RWPE2 (cell line): ENCODE measurements at places on chromosomes 13 and 19.

DNA sequence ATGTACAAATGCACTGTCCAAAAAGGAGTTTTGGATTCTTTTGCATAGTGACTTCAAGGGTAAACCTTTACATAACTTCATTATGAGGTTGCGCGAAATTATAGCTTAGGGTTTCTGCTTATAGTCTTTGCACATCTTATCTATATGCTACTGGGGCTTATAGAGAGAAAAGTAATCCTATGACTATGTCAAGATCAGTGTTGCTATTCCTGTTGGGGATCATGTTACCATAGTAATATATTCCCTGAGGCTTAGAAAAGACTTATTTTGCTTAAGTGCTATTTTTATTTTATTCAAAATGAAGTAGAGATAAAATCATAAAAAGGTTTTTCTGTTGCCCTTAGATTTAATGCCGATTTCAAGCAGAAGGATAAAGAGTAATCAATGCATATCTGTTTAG is 14.7 kb upstream of the POSTN start:
- DNase-seq = no peak

GRCh38 chr19:49594993-49595818 is 4.2 kb downstream of the PRR12 start:
- DNase-seq = no peak

DNA sequence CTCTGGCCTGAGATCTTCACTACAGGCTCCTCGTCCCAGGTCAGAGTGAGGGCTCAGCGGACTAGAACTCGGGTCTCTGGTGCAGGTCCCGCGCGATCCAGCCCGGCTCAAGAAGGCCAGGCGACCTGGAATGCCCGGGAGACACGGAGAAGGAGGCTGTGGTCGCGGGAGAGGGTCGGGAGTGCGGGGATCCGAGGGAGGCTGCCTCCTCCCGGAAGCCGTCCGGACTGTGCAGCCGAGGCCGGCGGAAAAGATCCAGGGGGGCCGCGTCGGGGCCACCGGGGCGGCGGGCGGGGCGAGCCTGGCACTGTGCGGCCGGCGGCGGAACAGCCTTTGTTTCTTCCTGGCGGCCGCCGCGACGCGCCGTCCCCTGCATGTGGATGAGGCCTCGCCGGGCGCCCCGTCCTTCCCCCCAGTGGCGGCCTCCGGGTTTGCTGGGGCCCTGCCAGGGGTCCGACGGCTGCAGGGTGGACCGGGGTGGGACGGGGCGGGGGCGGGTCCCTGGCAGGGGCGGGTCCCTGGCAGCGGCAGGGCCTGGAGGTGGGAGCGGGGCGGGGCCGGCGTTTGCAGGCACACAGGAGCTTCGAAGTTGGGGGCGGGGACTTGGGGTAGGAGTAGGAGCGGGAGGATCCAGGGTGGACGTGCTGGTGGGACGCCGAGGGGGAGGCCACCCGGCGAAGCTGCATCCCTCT is 1.0 kb upstream of the SLC7A10 start:
- DNase-seq = no peak

GRCh38 chr19:8486661-8487136 is 15.7 kb downstream of the PRAM1 start:
- DNase-seq = no peak

DNA sequence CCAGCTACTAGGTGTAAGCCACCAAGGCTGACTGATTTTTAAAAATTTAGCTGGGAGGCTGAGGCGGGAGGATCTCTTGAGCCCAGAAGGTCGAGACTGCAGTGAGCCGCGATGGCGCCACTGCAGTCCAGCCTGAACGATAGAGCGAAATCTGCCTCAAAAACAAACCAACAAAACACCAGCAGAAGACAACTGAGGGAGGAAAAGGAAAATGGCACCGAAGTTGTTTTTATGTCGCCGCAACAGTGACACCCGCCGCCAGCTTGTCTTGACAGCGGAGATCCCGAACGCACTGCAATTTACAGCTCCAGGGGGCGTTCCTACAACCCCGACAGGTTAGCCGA is 298 bp upstream of the FAM98C start:
- DNase-seq = no peak

DNA sequence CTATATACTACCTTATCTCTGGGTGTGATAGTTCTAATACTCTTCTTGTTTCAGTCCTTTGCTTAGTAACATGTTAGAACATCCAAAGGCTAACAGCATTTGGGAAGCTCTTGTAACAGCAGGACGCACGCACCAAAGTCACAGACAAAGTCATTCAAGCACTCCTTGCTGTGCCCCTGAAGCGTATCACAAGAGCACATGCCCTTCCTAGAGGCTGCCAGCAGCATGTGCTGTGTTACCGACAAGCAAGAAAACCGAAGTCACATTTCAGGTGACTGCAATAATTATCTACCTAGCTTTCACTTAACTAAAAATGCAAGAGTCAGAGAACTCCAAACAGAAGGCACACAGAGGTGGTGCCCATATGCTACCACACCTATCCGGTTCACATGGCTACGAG is 194.1 kb downstream of the KLF12 start:
- no peak for DNase-seq

DNA sequence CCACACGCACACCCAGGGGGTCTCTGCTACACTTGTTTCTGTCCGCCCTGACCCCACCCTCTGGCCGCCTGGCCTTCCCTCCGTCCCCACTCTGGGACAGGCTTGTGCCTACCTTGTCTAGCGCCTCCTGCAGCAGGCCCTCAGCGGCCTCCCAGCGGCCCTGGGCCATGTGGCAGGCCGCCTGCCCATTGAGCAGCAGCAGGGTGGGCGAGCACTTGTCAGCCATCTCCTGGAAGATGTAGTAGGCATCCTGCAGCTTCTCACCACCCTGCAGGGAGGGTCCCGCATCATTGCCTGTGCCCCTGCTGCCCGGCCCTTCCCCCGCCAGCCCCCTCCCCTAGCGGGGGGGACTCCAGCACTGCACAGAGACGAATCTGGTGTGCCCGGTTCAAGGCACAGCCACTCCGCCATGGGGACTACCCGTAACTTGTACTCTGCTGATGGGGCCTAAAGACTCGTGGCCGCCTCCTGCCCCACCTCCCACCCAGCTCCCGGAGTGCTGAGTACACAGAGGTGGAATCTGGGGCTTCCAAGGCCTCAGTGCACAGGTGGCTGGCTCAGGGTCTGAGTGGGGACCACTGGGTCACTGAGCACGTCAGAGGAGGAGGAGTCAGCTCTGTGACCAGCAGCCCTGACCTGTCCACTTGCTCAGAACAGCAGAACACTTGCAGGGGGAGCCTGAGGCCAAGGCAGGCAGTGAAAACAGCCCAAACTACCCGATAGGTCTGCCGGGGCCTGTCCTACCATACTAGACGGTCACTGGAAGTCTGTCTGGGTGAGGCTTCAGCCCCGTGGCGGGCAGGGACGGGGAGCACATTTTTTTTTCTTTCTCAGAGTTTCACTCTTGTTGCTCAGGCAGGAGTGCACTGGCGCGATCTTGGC is 7.4 kb upstream of the CERS1 start:
- no peak for DNase-seq

DNA sequence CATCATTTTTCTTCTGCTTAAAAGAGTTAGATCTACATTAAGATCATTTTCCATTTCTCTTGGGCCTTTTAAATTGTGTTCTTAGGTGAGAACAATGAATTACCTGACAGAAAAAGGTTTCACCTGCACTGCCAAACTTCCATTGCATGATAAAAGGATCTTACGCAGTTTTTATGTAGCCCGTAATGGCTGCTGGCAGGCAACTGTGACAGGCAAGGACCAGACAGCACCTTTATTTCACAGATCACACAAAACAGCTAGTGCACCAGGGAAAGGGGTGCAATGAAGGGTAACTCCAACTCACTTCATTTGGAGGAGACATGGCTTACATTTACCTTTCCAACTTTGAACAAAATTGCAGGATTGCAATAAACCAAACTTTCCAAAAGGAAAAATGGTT is 159.8 kb downstream of the SLITRK1 start:
- DNase-seq = no peak

GRCh38 chr13:66492479-66492878 is 737.7 kb downstream of the PCDH9 start:
- DNase-seq = no peak

DNA sequence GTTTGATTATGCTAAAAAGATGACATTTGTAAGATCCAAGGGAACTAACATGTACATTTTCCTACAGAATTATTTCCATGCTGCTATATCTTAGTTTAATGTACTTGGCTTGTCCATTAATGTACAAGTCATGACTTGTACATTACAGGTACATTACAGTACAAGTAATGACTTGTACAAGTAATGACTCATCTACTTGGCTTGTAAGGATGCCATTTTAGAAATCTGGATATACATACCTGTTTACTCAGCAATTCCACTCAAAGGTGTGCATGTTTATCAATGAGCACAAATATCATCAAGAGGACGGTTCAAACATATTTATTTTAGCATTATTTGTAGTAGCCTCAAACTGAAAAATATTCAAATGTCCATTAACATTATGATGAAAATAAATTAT is 87.0 kb upstream of the TRPC4 start:
- DNase-seq = no peak

DNA sequence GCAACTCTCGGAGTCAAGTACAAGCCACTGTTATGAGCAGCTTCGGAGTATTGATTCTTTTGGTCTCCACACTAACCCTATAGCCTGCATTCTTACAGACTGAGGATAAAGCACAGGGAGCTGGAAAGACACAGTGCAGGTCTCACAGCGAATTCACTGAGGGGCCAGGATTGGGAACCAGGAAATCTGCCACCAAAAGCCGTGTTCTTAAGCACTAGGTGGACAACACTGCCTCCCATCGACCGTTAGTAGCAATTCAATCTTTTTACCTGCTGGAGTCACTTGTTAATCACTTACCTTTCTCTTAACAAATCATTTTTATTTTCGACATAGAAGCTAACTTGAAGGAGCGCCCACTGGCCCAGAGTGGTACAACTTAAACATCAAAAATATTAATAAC is 6.3 kb downstream of the PMIS2 start:
- DNase-seq = no peak

GRCh38 chr13:101149735-101150384 is 266.4 kb downstream of the NALCN start:
- no peak for DNase-seq

- DNase-seq = no peak
Measured at GRCh38 chr19:49497047-49497788, 984 bp downstream of the RPS11 start.

GRCh38 chr19:30557927-30558557 is 185.9 kb downstream of the ZNF536 start:
- DNase-seq = no peak

GRCh38 chr19:58243351-58243750 is 14.6 kb downstream of the ZNF544 start:
- DNase-seq = no peak

DNA sequence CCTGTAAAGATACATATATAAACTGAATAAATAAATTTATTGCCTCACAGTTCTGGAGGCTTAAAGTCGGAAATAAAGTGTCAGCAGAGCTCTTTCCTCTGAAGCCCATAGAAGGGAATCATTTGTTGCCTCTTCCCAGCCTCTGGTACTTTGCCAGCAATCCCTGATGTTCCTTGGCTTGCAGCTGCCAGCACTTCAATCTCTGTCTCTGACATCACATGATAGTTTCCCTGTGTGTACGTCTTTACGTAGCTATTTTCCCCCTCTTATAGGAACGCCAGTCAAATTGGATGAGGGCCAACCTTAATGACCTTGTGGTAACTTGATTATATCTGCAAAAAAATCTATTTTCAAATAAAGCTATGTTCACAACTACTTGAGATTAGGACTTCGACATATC is 250.9 kb downstream of the LIG4 start:
- DNase-seq = no peak

- no peak for DNase-seq
Measured at GRCh38 chr13:93625536-93625935, 398.9 kb downstream of the GPC6 start.

DNA sequence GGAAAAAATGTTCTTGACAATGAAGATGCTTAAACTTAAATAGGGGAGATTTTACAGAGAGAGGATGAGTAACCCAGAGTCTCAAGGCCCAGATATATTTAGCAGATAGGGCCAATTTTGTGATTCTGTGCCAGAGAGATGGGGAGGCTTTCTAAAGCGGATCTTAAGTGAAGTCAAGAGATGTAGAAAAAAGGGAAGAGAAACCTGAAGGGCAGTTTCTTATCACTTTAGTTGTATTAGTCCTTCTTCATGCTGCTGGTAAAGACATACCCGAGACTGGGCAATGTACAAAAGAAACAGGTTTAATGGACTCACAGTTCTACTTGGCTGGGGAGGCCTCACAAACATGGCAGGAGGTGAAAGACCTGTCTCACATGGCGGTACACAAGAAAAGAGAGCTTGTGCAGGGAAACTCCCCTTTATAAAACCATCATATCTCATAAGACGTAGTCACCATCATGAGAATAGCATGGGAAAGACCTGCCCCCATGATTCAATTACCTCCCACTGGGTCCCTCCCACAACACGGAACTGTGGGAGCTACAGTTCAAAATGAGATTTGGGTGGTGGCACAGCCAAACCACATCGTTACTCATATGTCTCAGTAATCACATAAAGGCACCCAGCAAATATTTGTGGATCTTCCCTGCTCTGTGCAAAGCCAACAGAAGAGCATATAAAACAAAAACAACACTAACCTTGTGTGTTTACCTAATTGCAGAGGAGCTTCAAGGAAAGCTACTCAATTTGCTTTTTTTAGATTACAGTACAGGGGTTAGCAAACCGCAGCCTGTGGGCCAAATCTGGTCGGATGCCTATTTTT is 102.6 kb upstream of the MYCBP2 start:
- DNase-seq = no peak

DNA sequence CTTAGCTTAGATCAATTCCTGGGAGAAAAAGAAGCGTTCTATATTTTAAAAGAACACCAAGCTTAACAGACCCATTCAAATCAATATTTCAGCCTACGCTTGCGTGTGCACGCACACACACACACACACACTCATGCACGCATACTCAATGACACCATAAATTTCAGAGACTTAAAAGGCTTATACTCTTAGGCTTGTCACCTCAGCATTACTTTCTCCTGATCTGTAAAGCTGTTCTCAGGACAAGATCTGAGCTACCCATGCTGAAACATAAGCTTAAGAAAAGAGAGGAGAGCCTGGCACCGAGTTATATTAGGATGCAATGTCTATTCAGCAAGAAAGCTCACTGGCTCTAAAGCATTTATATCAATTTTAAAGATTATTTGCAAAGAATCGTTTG is 368.5 kb downstream of the FGF14 start:
- DNase-seq = no peak

GRCh38 chr19:53903055-53903680 is 5.9 kb upstream of the CACNG7 start:
- no peak for DNase-seq

GRCh38 chr19:5563935-5564612 is 3.7 kb downstream of the TINCR start:
- DNase-seq = no peak

- DNase-seq = no peak
Measured at GRCh38 chr13:62875118-62875640, 1459.5 kb upstream of the PCDH20 start.

GRCh38 chr13:31978021-31978420 is 53.6 kb upstream of the FRY start:
- no peak for DNase-seq

- DNase-seq = no peak
Measured at GRCh38 chr19:4152241-4152998, 1.0 kb upstream of the CREB3L3 start.

- DNase-seq = no peak
Measured at GRCh38 chr13:62119739-62120700, 704.4 kb upstream of the PCDH20 start.
